ENCODE measurements at places on chromosomes 12 and 14.

- no peak for DNase-seq
These were observed 2.1 kb downstream of the PRPH start for GRCh38 chr12:49296836-49297694.

- no peak for DNase-seq
These were observed 16.0 kb upstream of the RNASE10 start for GRCh38 chr14:20489093-20489994.

- DNase-seq, result no peak
These were observed 365.1 kb upstream of the DIO2 start for GRCh38 chr14:80576401-80576800.

- no peak for DNase-seq
These were observed 54.6 kb upstream of the TBX3 start for GRCh38 chr12:114738460-114739184.

- DNase-seq, result peak; percentile 27
These were observed 21.9 kb downstream of the YBX3 start for GRCh38 chr12:10701131-10701681.

DNA sequence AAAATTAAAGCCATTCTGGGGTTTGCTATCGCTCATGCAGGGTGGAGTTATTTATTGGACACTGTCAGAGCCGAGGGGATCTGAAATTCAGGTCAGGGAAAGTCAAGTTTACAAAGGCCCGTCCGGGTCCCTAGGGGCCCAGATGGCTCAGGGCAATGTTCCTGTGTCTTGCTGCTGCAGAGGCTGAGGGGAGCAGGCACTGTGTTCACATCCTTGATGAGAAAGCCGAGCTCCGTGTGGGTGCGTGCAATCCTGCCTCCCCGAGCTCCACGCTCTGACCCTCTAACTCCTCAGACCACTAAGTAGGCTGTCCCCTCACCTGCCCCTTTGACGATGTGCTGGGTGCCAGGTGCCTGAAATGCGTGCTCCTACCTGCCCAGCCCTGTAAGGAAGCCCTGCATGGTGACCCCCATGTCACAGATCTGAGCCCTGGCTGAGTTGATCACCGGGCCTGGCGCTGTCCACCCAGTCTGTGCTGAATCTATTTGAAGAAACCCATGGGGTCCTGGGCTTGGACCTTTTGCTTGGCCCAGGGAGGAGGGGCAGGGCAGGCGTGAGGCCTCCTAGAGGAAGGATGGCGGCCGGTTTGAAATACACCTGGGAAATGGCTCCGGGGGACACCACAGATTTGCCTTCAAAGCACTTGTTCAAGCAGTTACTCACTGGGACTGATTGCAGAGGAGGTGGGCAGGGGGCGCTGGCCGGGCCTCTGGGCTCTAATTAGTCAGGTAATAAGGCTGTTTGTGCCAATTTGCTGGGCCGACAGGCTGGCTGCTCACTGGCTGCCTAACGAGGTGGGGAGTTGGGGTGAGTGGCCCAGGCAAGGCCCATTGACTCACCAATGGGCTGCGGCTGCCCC lies 204.3 kb downstream of the KIF26A start:
- no peak for DNase-seq

GRCh38 chr14:36818794-36819384 lies 157.2 kb downstream of the PAX9 start:
- DNase-seq, result no peak

DNA sequence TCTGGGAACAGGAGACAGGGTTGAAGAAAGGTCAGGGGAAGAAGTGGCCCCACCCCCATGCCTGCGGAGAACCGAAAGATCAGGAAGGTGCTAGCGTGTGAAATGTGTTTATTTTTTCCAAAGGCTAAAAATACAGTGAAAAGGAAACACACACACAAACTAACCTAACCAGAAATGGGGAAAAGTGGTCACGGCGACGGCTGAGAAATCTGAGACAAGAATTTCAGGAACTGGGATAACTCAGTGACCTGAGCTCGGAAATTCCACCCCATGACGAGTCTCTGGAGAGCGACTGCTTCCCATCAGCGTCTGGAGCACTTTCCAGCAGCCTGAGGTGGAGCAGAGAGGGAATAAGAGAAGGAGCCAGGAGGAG lies 16.6 kb upstream of the RND1 start:
- no peak for DNase-seq

DNA sequence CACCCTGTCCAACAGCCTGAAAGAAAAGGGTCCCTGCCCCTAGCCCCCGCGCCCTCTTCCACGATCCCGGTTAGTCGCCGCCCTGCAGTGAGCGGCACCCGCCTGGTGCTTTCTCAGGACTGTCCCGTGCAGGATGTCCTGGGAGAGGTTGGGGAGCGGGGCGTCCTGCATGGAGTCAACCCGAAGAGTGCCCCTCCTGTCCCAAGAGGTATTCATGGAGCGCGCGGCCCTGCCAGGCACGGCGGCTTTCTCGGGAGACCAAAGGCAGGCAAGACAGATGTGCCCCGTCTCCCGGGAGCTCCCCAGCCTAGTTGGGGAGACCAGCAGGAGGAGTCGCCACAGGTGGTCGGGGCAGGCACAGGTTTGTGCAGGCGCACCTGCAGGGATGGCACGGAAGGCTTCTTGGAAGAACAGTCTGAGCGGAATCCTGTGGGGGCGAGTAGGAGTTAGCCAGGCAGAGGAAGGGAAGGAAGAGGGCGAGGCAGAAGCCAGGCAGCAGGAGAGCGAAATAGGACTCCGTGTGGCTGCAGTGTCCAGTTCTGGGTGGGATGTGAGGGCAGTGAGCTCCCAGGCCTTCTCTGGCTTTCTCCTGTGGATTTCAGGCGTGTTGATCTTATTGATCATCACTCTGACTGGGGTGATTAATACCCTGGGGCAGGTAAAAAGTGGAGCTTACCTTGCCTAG lies 723 bp downstream of the SIVA1 start:
- no peak for DNase-seq

GRCh38 chr14:94679937-94680861 lies 68.0 kb downstream of the SERPINA3 start:
- DNase-seq, result no peak
